NCI-H146 (cell line): ENCODE measurements at places on chromosomes 16 and 17.

DNA sequence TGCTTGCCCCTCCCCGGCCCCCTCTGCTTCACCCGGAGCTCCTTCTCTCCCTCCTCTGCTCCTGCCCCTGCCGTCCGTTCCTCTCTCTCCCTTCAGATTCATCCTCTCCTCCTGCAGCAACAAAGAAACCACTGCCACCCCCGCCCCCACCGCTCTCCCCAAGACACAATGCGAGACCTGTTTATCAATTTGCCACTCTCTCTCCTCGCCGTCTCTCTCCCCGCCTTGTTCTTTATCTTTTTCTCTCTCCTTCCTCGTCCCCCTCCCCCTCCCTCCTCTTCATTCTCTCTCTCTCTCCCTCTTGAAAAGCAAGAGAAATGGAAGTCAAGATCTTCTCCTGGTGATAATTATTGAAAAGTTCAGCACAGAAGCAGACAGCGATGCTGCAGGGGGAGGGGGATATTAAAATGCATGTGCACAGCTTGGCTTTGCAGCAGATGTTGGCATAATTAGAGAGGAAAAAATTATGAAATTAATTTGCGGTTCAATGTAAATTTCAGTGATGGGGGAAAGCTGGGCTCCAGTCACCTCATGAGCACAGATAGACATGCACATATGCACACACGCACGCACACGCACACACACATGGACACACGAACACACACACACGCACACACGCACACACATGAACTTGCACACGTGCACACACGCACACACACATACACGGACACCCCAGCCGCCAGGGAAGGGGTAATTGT lies 58.1 kb upstream of the CBFA2T3 start:
- DNase-seq: no peak

GRCh38 chr16:56749672-56750491 lies 20.0 kb downstream of the NUP93 start:
- DNase-seq: no peak

DNA sequence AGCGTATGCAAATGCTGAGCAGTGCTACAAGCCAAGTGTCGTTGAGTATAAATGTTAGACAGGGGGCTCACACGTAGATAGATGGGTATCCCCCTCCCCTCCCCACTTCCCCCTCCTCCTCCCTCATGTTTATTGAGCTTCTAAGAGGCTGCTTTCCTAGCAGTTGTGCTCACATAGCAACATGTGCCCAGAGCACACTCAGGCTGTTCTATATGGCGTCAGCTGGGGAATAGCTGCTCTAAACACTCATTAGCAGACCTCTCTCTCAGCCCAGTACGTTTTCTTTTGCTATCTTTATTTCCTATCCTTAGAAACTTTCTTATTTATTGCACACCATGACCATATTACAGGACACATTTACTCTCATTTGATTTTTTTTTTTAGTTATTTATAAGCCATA lies 1.8 kb downstream of the KCNJ2 start:
- DNase-seq: no peak

DNA sequence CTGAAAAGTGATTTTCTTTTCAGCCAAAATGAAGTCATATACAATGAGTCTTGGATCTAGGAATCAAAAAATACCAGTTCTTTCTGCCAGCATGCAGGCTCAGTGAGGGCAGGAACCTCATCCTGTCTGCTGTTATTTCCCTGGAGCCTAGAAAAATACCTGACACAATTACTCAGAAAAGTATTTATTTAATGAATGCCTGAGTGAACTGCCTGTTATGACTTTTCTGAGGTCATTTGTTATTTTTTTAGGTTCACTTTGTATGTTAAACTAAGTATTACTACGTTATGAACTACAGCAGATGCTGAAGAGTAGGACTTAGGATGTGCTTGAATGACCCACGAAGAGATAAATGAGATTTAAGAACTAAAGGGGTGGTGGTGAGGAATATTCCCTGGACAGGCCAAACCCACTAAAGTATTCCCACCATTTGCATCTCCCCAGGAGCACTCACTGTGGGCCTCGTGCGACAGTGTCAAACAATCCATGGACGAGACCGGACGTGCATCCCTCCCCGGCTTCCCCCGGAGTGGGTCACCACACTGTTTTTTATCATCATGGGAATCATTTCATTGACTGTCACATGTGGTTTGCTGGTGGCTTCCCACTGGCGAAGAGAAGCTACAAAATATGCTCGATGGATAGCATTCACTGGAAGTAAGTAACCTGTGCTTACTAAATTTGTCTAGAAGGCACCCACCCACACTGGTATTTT lies 17.1 kb upstream of the VWA3A start:
- DNase-seq: no peak

DNA sequence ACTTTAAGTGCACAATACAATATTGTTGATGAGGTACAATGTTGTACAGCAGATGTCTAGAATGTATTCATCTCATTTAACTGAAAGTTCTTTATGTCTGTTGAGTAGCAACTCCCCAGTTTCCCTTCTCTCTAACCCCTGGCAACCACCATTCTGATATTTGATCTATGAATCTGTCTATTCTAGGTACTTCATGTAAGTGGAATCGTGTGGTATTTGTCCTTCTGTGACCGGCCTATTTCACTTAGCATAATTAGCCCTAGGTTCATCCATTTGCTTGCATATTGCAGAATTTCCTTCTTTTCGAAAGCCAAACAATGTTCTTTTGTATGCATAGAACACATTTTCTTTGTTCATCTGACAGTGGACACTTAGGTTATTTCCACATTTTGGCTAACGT lies 10.8 kb downstream of the RGS9 start:
- no peak for DNase-seq

DNA sequence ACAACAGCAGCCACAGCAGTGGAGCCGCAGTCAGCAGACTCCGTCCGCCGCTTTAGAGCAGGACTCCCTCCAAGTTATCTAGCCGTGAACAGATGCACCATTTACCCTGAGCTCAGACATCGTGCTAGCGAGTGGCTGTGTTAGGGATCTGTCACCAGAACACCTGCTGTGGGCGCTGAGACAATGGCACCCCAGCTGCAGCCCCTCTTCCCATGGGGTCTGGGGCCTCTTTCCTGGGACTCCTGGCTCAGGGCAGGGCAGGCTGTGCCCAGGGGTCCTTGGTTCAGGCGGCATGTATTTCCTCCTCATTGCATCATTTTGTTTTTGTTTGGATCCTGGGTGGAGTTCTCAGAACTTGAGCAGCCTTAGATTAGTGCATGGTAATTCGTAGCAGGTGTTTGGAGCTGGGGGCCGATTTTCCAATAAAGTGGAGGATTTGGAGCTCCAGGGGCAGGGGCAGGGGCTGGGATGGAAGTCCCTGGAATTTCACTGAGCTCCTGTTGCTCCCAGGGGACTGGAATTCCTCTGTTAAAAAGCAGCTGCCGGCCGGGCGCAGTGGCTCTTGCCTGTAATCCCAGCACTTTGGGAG lies 23.4 kb downstream of the NMRAL1 start:
- DNase-seq: no peak
